ENCODE measurements at places on chromosomes 2 and 18.
A peak's percentile ranks its signal among the peaks of the same experiment; 100 is the strongest.

DNA sequence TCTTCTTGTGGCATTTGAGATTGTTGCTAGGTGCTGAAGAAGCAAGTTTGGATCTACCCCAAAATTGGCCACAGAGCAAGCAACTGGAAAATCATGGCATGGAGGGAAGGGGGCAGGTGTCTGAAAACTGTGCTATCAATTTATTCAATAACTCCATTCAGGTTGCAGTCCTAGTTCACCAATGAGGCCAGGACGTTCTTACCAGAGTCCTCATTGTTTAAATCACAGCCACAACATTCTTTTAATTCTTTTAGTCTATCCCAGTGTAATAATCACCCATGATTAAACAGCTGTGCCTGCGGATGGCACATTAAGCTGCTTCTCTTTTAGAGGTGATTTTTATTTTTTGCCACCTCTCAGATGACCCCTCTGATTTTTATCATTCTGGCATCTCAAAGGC lies 103.5 kb downstream of the ANKRD44 start:
- no peak for DNase-seq

- DNase-seq = no peak
Observed at GRCh38 chr2:210966330-210966729, 409.9 kb downstream of the CPS1 start.

DNA sequence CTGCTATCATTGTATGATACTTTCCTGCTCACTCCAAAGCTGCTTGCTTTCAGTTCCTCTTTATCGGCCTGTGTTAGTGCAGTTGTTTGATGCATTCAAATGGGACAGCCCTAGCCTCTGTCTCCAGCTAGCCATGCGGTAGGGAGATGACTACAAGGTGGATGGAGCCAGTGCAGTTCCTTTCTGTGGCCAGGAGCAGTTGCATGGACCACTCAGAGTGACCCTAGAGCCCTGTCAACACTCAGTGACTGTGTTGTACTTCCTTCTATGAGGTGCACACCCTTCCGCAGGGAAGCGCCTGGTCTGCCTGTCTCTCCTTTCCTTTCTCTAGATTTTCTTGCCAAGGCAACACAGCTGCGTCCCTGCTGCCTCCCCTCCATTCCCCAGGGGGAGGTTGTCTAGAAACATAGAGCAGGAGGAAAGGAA lies 33.8 kb downstream of the KCNS3 start:
- peak; percentile 22 for DNase-seq

DNA sequence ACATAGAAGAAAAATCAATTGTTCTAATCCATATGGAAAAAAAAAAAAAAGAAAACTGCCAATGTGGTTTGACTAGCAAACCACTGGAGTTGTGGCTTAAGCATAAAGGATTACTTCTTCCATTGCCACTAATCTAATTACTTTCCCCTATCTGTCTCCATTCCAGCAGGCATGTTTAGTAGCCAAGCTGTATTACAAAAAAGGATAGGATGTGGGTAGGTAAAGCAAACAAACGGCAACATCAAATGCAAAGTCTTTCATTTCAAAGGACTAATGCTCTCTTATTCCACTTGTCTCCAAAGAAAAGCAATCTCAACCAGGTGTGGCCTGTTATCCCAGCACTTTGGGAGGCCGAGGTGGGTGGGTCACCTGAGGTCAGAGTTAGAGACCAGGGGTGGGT lies 36.5 kb downstream of the SLC8A1 start:
- DNase-seq = no peak

GRCh38 chr2:51291762-51292551 lies 260.0 kb upstream of the NRXN1 start:
- no peak for DNase-seq

- no peak for DNase-seq
Observed at GRCh38 chr2:154706660-154707059, 8.2 kb downstream of the KCNJ3 start.

- no peak for DNase-seq
Observed at GRCh38 chr2:67486041-67486796, 89.1 kb downstream of the ETAA1 start.

DNA sequence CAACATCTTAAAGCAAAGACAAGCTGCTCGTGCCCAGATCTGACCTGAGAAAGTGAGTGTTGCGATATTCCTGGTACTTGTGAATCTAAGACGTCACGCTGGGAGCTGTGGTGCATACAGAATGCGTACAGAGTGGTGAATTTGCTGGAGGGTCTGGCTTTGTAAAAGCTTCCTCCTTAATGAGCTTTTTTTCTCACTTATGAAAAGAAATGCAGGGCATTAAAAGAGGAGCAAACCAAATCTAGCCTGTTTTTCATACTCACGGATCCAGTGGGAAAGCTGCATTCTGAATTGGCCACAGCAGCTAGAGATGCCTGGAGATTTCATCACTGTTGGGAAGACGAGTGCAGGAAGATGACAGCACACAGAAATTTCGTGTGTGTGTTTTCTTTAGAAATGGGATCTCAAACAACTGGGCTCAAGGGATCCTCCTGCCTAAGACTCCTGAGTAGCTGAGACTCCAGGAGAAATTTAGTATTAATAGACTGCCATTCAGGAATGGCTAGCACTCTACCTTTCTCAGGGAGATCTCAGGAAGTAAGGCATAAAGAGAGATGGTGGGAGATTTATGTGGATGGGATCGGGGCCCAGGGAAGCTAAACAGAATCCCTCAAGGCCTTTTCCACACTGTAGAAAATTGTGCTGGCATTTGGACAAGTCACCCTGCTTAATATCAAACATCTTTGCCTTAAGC lies 181.3 kb downstream of the ALPK2 start:
- DNase-seq = no peak

DNA sequence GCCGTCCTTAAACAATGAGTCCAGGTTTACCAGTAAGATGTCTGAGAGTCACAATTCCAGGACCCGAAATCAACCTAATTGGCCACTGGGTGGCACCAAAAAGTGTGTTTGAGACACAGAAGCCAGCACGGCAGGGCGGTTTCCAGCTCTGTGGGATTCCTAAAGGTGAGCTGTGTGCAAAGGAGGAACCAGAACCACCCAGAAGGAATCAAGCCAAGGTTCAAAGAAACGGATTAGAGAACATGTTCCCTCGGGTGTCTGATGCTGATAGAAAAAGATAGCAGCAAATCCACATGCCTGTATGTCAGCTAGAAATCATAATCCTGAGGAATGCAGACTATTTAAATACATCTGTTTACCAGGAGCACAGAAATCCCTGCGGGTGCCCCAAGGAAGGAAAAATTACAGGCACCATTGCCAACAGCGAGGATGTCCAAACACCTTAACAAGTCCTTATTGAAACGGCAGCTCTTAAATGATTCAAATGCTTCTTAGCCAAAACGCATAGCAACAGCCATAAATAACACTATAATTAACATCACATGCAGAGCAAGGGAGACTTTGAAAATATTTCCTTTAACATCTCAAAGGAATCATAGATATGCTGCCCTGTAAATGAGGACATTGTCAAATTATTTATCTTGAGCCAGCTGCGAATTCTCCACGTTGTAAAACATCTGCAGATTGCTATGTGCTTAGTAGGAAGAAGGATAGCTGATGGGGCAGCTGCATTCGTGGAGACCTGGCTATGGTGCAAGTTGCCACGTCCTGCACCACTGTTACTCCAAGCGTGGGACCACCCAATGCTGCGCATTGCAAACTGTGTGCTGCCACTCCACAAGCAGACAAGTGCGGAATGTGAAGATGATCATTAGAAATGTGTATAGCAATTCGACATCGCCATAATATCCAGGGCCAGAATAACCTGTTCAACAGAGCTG lies 318.7 kb upstream of the NCKAP5 start:
- DNase-seq = peak; percentile 39

DNA sequence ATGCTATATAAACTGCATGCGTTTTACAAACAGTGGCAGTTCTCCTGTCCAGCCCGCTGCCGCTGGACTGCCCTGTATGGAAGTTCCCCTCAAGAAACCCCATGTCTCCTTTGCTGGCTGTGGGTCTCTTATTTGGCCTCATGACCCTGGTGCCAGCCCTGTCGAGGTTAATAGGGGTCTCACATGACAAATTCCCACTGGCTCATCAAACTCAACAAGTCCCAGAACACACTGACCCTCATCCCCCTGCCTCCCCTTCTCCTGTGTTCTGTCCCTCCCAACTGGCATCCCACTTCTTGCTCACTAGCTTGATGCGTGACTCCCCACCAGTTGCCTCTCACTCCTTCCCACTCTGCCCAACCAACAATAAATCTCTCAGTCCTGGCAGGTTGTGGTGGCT lies 137.6 kb upstream of the HS6ST1 start:
- no peak for DNase-seq

DNA sequence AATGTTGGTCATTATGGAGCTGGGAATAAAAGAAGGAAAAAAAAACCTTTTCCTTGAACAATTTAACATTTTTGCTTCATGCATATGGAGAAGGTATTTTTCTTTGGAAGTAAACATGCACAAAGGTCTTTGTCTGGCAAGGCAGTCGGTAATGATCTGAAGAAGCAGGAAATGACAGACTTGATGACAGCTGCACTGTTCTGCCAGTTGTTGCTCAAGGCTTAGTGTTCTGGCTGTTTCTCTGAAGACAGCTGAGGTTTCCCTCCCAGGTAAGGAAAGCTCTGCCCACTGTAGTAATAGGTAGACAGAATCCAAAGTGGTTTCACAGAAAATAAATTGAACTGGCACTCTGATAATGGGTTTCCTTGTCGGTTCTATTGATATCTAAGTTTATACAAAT lies 308.4 kb upstream of the GCFC2 start:
- no peak for DNase-seq

GRCh38 chr2:58051445-58051844 lies 4.8 kb downstream of the VRK2 start:
- no peak for DNase-seq

GRCh38 chr2:123890148-123890547 lies 134.9 kb upstream of the CNTNAP5 start:
- DNase-seq = no peak

DNA sequence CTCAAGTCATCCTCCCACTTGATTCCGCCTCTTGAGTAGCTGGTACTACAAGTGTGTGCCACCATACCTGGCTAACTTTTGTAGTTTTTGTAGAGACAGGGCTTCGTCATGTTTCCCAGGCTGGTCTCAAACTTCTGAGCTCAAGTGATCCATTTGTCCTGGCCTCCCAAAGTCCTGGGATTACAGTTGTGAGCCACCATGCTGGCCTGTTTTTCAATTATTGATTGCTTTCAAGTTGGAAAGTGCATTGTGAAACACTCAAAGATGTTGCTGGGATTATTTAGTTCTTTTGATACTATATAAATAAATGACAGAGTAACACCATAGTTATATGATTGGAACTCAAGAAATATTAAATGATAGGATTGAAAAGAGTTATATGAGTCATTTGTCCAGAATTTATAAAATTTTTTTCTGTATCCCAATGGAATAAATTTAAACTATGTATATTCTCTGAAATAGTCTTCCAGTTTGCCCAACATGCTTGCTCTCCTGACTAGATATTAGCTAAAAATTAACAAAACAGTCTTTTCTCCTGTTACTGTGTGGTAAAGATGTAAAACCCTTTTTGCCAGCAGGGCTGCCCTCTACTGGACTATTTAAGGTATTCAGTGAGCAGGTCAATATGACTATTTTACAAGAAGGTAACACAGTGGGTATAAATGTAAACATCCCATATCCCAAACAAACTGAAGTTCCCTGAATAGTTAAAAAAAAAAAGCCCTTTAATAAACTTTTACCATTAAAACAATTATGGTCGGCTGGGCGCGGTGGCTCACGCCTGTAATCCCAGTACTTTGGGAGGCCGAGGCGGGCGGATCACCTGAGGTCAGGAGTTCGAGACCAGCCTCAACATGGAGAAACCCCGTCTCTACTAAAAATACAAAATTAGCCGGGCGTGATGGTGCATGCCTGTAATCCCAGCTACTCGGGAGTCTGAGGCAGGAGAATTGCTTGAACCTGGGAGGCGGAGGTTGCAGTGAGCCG lies 42.7 kb downstream of the ACSL3 start:
- peak; percentile 16 for DNase-seq

DNA sequence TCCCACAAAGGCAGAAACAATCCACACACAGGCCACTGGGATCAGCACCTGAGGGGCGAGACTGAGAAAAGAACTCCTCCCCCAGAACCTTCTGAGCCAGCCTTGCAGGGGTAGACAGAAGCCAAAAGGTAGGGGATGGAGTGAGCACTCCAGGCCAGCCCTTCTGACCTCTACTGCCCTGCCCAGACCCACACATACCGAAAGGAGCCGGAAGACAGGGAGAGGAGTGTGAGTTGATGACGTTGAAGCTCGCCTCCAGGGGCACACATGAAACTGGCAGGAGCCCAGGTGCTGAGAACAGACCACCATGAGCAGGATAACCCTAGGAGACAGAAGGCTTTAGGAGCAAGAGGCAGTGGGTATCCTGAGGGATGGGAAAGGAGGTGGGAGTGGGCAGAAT lies 1.8 kb downstream of the SLC23A3 start:
- no peak for DNase-seq

DNA sequence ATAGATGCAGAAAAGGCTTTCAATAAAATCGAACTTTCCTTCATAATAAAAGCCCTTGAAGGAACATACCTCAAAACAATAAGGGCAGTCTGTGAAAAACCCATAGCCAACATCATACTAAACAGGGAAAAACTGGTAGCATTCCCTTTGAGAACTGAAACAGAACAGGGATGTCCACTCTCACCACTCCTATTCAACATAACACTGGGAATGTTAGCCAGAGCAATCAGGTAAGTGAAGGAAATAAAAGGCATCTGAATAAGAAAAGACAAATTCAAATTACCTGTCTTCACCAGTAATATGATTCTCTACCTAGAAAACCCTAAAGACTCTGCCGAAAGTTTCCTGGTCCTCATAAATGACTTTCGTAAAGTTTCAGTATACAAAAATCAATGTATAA lies 861.0 kb upstream of the VRK2 start:
- no peak for DNase-seq

GRCh38 chr2:188668017-188668680 lies 306.0 kb upstream of the COL3A1 start:
- DNase-seq = no peak

GRCh38 chr18:10314066-10314465 lies 140.4 kb upstream of the APCDD1 start:
- no peak for DNase-seq

GRCh38 chr2:233210843-233211547 lies 40.5 kb upstream of the ATG16L1 start:
- no peak for DNase-seq

DNA sequence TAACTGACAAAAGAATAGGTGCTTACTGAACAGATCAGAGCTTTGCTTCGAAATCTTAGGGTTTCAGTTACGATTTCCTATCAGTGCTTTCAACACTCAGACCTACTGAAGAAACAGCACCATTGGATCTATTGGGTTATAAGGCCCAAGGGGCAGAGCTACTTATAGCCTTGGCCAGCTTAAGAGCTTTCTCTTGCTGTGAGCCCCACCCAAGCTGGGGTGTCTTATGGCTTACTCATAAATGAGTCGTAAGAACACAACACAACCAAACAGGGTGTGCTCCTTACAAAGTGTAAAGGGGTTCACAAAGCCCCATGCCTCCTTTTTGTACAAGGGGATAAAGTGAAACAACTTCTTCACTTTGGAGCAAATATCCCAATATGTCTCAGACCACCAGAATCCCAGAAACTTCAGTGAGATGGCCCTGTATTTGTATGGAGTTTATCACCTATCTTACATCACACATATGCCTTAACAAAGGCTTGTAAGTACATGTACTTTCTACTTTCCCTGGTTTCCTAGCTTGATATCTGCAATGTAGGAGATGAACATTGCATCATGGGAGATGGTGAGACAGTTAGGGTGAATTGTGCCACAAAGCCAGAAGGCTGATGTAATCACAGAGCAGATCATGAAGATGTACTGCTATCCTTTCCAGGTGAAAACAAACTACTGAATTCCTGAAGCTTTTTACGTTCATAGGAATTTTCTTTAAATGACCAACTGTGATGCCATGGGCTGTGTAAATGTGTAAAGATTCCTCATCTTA lies 115.5 kb upstream of the GLI2 start:
- DNase-seq = no peak

Measured in GM12891 (cell line).